ENCODE measurements at places on chromosomes 1 and 21. TPM values are rescaled to one million over a fixed set of nuclear protein-coding genes. Genes with fewer than 3 reads are reported as not detected.

- peak; percentile 85 for DNase-seq
Measured at GRCh38 chr21:32569261-32570230, 15.8 kb downstream of the TCP10L start.

GRCh38 chr1:199780948-199781670 lies 246.4 kb upstream of the NR5A2 start:
- no peak for DNase-seq

DNA sequence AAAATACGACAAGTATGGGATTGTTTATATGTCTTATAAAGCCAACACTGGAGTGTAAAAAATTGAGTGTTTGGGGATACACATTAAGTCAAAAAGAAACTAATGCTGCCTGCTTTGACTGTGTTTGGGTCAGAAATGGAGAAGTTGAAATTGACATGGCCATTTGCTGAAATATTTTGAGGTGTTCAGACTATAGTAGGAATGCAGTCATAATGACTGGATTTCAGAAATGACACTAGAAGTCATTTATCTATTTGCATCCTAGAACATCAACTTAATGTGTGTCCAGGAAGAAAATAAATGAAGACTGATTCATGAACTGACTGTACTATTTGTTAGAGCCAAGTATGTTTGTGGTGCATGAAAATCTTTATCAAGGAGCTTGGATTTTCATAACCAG lies 28.4 kb downstream of the RASAL2 start:
- no peak for DNase-seq

- peak; percentile 71 for DNase-seq
Measured at GRCh38 chr21:44845418-44846223, 27.8 kb upstream of the SUMO3 start.

LYPD8 gene
- total RNA-seq = not detected

DNA sequence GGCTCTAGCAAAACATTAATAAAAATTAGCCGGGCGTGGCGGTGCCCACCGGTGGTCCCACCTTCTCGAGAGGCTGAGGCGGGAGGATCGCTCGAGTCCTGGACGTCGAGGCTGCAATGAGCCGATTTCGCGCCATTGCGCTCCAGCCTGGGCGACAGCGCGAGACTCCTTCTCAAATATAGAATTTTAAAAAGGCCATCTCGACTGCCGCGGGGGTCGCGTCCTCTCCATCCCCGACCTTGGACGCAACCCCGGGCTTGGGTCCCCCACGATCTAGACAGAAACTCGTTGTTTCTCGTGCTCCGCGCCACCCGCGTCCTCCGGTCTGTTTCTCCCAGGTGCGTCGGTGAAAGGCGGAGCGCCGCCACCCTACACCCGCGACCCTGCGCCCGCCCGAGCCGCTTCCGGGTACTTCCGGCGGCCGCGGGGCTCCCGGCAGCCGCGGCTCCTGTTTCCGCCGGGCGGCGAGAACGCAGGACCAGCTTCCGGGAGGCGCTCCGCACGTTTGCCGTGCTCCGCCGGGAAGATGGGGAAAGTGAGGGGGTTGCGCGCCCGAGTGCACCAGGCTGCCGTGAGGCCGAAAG lies at the start of gene SLX9:
TSS of gene SLX9 (plus strand) at position 498 of the 584 bp plus-strand sequence. CDS start at position 527, 29 bp downstream.
- DNase-seq = peak; percentile 94

DNA sequence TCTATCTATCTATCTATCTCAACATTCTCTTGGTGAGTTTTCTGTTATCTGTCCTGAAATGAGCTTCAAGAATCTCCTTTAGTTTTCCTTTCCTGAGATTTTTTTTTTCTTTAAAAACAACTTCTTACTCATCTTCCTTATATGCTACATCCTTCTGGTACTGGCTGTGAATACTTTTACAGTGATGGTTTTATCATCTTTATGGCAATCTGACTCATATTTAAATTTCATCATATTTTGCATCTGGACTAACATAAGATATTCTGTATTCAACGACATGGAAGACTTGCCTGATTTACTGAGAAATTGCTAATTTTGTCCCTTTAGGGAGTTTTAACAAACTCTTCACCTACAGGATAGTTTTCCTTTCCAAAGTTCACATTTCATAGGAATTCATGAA lies 33.0 kb downstream of the PDE4B start:
- no peak for DNase-seq

DNA sequence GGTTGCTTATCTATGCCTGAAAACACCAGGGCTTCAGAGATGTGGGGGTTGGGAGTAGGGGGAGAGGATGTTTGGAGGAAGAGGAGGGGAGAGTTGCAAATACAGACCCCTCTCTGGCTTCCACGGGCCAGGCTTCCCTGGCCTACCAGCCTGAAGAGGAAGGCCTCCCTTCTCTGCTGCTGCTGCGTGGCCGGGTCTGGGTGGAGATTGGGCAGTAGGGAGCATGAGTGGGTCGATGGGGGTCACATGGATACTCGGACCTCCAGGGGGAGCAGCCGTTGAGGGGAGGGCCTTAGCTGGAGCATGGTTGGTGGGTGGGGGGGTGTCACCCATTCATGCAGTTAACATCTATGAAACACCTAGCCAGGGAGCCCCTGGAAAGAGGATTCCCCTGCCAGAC lies 1.5 kb downstream of the RORC start:
- DNase-seq = no peak

DNA sequence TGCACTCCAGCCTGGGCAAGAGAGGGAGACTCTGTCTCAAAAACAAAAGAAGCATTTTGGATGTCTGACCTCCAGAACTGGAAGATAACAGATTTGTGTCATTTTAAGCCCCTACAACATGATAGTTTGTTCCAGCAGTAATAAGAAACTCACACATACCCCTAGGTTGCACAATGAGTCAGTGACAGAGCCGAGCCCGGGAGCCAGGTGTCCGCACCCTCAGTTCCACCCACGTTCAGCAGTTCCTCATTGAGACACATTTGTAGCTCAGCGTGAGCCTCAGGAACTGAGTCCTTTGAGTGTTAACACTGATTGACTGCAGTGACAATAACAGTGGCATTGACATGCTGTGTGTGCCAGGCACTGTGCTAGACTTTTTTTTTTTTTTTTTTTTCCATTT lies 19.8 kb downstream of the LRRC38 start:
- no peak for DNase-seq

FAM72C gene
- total RNA-seq = 15.6 TPM

DNA sequence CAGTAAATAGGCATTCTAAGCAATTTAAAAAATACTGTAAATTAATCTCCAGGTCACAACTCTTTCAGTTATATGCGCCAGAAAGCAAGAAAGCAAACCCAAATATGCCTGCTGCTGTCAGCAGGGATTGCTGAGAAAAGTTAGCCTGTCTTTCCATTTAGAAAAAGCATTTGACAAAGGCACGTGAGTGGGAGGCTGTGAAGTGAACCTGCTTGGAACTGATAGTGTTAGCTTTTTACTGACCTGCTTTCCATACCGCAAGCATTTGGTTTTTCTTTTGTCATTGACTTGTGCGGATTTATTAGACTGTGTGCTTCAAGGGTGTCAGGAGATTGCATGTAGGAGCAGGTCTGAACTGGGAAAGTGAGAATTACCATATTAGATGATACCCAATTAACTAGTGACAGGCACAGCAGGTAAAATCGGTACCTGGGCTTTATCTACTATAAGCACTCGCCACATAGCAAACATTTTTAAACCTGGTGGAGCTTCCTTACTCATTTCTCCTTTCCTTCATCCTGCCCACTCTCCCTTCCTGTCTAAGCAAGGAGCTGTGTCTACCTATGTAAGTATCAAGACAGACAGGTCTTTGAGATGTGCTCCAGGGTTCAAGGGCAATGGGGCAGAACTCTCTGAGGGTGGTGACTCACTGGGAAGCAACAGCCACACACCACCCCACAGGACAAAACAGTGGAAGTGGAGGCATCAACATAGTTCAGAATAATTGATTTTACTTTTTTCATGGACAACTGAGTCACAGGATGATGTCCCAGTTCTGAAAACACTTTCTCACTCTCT lies 323.9 kb downstream of the DISC1 start:
- DNase-seq = no peak

DNA sequence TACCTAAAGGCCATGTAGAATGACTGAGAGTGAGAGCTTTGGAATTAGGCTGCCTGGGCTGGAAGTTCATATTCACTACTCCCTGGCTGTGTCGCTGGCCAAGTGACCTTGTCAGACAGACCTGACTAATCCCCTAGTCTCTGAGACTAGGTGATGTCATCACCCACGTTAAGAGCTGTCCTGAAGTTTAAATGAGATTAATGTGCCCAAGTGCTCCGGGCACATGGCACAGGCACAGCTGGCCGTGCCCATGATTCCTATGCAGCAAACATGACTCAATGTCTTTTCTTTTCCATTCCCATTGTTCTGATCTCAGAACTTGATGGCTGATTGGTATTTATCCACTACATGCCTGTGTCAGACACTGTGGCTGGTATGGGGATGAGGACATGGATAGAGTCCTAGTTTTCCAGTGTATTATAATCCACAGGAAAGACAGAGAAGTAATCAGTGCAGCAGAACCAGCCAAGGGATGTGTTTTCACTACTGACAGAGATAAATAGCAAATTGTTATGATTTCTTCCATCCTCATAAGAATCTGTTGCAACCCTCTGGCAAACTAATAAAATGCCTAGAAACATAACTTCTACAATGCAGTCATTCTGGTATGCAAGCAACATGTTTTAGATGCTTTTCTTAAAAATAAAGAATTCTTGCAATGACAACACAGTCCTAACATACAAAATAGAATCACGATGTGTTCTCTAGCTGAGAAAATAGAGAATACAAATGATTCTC lies 180.9 kb downstream of the PCP4 start:
- DNase-seq = no peak

MFAP2 gene
- 44.7 TPM for total RNA-seq

DNA sequence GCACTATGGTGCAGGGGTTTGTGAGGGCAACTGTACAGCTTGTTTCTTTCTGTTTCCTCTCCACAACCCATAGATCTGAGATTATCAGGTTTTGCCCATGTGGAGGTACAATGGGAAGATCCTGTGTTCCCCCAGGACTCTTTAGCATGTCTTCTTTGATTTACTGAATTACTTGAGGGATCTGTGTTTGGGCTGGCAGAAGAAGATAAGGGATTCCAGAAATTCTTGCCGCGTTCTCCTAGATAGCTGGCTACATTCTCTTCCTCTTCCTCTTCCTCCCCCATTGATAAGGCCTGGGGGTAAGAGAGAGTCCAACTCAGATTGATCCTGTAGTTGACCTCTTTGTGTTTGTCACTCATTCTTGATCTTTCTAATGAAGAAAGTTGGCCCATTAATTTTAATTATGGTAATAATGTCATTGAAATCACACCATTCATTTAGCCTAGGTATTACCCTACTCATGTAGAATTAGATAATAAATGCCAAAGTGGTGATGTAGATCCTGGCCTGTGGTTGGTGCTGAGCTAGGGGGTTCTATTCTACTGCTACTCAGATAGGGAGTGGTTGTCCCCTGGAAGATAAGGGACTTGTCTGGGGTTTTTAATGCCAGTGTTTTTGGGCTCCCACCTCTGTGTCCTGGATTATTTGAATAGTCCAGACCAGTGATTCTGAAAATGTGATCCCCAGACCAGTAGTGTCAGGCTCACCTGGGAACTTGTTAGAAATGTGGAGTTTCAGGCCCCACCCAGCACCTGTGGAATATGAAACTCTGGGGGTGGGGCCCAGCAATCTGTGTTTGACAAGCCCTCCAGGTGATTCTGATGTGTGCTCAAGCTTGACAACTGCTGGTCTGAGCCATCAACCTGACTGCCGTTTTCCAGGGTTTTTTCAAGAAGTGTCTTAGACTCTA lies 122.2 kb downstream of the NOS1AP start:
- DNase-seq = no peak

DNA sequence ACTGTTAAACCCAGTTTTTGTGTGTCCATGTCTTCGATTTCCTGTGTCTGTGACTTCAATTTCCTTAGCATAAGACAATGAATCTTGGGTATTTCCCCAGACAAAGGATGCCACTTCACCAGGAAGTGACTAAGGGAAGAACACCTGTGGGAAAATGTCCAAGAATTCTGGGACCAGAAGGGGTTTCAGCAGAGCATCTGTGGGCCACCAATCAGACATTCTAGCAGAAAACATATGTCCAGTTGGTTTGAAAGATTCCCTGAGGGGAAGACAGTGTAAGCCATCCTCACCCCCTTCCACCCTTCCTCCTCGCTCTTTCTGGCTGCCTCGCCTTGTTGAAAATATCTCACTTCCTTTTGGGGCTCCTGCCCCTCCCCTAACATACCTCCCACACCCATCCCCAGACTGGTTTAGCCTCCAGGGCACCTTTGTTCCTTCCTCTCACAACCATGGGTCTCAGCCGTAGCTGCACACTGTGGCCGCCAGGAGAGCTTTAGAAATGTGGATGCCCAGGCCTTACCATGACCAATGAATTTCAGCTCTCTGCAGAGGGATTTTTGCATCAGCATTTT lies 25.5 kb upstream of the IFNAR1 start:
- DNase-seq = no peak

GRCh38 chr1:78254517-78254916 lies 208.8 kb downstream of the GIPC2 start:
- DNase-seq = no peak

C8A gene
- not detected for total RNA-seq

DNA sequence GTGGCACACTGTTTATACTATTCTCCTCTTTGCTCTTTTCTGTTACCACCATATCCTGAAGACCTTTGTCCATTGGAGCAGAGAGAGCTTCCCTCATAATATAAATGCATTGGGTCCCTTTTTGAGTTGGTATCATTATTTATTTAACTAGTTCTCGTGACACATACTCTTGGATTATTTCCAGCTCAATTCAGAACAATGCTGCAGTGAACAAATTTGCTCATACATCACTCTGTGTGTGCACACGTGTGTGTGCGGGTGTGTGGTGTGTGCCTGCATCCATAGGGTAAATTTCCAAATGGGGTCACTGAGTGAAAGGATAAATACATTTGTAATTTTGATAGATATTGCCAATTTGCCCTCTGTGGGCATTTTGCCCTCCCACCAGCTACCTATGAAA lies 5.8 kb downstream of the PLA2G2A start:
- no peak for DNase-seq

DNA sequence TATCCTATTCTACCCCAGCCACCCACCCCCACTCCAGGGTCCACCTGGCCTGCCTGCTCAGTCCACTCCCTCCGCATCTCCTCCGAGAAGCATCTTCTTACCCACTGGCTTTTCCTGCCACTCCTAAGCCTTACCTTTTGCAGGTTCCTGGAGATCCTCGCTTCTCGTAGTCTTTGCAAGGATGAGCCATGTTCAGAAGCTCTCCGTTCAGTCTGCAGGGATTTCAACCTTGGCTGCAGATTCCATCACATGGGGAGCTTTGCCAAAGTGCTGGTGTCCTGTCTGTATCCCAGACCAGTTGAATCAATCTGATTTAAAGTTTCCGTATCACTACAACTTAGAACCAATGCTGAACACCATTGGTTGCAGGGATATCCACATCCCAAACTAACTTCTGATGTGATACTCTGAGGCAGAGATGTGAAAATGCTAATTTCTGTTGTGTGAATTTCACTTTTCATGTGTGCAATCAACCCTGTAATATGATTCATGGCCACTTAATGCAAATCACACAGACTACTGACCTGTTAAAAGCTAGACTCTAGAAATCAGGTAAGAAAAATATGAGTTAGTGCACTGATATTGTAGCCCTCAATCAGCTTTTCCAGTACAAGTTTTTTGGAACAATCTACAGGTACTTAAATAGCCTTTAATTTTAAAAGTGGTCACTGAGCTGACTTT lies 61.9 kb downstream of the CAPN2 start:
- no peak for DNase-seq

LRP8 gene
- 24.6 TPM for total RNA-seq

FABP3 gene
- total RNA-seq = 0.66 TPM

- DNase-seq = no peak
Measured at GRCh38 chr1:183891158-183891856, 86.4 kb downstream of the RGL1 start.

GNAT2 gene
- not detected for total RNA-seq

KRTAP12-2 gene
- total RNA-seq = 1.8 TPM

EPB41 gene
- 337 TPM for total RNA-seq
